NCI-H1694 (cell line): ENCODE measurements at places on chromosomes 1 and 21.

DNA sequence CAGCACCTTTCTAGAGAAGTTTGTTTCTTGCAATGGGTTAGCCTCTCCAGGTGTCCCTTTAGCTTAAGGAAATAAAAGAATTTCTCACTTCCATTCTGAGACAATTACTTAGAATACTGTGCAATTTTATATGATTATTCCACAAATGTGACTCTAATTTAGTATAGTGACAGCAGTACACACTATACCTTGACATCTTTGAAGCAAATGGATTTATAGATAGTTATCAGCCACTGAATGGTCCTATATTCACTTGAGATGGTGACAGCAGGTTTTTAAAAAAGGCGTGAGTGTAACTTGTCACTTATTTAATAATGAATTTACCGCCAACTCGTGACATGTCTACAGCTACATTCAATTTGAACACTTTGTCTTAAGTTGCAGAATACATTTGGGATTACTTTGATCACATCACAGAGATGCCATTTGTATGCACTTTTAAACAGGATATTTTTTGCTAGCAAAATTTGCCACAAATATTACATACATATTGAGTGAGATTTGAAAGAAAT lies 71.6 kb downstream of the USP25 start:
- DNase-seq, result no peak

GRCh38 chr1:229283183-229283611 lies 12.3 kb downstream of the RAB4A start:
- no peak for DNase-seq

DNA sequence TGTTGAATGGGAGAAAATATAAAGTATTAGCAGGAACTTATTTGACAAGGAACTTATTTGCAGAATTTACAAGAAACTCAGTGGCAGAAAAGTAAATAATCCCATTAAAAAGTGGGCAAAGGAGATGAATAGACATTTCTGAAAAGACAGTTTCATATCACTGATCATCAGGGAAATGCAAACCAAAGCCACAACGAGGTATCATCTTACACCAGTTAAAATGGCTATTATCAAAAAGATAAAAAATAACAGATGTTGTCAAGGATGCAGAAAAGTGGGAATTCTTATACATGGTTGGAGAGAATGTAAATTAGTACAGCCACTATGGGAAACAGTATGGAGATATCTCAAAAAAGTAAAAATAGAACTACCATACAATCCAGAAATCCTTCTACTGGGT lies 61.0 kb downstream of the SYT14 start:
- DNase-seq, result no peak

GRCh38 chr1:150841626-150842025 lies 33.6 kb upstream of the CTSK start:
- no peak for DNase-seq

DNA sequence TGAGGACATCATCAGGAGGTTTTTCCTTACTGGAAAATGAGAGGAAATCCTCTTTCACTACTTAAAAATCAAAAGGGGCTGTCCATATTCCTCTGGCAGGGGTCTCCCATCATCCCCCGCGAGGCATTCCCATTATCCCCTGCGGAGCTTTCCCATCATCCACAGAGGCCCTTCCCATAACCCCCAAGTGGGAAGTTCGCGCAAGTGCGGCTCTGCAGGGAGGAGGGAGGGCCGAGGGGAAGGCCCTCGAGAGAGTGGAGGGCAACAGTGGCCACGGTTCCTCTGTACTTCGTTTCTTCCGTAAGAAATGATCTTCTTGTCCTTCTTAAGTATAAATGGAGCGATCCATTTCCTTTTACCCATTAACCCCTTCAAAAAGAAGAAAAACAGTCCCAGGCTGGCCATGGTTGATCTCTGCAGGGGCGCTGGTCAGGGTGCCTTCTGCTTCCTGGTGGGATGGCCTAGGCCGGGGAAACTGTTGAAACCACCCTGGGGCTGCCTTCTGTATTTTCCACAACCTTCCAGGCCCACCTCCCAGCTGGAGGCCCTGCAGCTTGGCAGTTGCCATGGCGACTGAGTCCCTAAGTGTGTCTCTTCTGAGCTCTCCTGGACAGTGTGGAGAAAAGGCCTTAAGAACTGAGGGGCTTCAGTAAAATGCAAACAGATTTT lies 3.6 kb upstream of the RSPH1 start:
- DNase-seq, result no peak

GRCh38 chr1:217527151-217527550 lies 103.7 kb downstream of the GPATCH2 start:
- DNase-seq, result no peak

- no peak for DNase-seq
These were observed 8.3 kb downstream of the NVL start for GRCh38 chr1:224321706-224322105.

DNA sequence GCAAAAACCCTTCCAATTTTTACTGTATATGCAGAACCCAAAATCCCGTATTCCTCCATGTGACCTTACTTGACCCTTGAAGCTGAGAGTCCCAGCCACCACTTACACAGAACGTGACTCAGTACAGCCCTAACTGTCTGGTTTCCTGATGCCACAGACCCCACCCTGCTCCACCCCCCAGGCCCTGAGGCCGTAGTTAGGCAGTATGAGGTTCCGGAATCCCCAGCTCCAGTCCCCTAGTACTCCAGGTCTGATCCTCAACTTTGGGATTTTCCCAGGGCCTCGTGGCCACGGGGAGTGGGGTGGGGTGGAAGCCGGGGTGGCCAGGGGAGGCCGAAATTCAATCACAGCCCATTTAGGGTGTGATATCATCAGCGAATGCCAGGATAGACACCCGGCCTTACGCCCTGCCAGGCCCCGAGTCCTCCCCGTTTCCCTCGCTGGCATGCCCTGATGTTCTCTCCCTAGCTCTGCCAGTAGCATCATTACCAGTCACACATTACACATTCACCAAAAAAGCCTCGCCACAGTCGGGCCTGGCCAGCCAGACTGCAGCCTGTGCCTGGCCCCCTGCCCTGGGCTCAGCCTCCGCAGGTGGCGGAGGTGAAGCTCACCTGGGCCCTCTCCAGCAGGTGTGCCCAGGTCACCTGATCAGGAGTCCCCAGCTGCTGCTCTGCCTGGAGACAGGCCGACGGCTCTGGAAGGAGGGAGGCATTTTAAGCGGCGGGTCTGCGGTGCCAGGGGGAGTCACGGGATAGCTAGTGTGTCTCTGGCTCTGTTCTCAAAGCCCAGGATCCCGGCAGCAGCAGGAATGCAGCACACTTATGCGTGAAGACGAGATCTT lies 70.8 kb downstream of the SCCPDH start:
- DNase-seq, result no peak
